Cardiac septum (tissue), 1 donor: ENCODE measurements at places on chromosomes 6 and 20. TPM values are rescaled to one million over a fixed set of nuclear protein-coding genes. Genes with fewer than 3 reads are reported as not detected.

GRCh38 chr6:138757136-138757535 lies 16.4 kb upstream of the CCDC28A start:
- no peak for DNase-seq

GRCh38 chr20:38092260-38092857 lies 58.8 kb downstream of the RPRD1B start:
- no peak for DNase-seq

GRCh38 chr6:105318660-105319059 lies 84.2 kb downstream of the PREP start:
- no peak for DNase-seq

GRCh38 chr6:11228935-11229654 lies 3.4 kb downstream of the NEDD9 start:
- DNase-seq: no peak

DNA sequence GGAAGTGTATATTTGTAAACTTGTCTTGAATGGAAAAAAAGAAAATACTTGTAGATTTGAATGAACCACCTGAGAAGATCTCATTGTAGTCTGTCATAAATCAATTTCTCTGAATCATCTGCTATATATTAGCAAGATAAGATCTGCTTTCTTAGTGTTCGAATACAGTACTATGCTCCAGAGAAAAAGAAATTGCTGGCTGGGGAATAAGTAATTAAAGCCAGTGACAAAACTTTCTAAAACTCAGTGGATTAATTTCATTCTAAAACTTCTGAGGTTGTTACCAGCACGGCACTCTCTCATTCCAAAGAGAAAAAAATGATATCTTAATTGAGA lies 22.4 kb upstream of the MROH8 start:
- DNase-seq: no peak

DNA sequence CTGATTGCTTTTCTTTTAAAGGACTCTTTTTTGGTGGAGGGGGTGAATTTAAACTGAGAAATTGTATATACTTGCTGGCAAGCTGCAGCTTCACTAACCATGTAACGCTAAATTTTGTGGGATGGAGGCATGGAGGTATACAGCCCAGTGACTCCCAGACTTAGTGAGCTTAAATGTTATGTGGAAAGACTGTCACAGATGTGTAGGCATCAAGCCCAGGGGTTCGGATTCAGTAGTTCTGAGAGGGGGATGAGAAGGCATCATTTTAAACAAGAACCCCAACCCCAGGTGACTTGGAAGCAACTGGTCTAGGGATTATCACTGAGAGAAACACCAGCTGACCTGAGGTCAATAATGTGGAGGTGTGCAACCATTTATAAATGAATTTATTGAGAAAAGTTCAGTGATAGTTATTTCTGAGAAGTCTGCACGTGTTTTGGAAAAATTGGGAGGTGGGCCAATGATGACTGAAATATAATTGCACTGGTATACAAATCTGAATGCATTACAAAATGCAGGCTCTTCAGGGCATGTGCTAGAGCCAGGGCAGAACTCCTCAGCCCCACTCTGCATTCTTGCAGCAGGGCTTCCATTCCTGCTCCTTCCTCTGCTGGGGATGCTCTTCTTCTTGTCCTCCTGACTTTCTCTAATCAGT lies 26.9 kb downstream of the RFPL4B start:
- DNase-seq: no peak

DNA sequence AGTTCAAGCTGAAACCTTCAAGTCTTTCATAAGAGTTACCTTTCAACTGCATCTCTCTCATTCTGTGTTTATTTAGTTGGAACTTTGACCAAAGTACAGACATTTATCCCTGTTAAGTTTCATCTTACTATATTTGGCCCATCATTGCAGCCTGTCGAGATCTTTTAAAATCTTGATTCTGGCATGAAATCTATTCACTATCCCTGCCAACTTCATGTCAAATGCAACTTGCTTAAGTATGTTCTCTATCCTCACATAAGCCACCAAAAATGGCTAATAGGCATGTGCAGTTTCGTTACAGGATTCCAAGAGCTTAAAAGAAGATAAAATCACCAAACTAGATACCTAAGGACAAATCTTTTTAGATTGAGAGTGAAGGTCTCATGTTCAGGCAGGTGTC lies 117.5 kb upstream of the KCNQ5 start:
- no peak for DNase-seq

The PI16 gene
- 11.9 TPM for total RNA-seq

- no peak for DNase-seq
Measured at GRCh38 chr6:108581932-108582475, 21.3 kb downstream of the FOXO3 start.

DNA sequence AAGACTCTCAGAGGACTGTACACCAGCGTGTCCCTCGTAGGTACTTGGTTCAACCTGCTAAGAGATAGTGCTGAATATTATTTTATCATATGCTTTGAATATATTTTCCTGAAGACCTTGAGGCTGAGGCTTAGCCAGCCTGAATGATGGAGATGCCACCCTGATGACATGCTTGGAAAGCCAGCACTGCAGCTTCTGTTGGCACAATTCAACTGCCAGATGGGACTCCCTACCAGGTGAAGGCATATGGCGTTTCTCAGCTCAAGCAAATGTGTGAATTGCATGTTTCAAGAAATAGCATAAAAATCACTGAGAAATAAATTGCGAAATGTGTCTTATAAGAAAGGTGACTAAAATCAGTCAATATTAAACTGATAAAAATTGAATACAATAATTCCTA lies 228.1 kb upstream of the CST7 start:
- DNase-seq: no peak

DNA sequence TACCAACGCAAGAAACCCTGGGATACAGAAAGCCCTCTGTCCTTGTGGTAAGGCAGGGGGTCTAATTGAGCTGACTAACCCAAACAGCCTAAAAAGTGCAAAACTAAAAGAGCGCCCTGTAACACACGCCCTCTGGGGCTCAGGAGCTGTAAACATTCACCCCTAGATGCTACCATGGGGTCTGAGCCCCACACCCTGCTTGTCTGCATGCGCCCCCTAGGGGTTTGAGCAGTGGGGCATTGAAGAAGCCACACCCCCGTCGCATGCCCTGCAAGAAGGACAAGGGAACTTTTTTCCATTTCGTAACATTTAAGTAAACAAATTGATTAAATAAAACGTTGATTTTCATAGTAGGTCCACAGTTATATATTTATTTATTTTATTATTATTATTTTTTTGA lies 616.9 kb upstream of the MAN1A1 start:
- DNase-seq: no peak

GRCh38 chr6:69792292-69792691 lies 4.5 kb downstream of the LMBRD1 start:
- no peak for DNase-seq

GRCh38 chr6:128526152-128526914 lies 5.9 kb upstream of the PTPRK start:
- no peak for DNase-seq
